Iris pigment epithelial cell (primary cell): ENCODE measurements at places on chromosomes 3 and 15.

DNA sequence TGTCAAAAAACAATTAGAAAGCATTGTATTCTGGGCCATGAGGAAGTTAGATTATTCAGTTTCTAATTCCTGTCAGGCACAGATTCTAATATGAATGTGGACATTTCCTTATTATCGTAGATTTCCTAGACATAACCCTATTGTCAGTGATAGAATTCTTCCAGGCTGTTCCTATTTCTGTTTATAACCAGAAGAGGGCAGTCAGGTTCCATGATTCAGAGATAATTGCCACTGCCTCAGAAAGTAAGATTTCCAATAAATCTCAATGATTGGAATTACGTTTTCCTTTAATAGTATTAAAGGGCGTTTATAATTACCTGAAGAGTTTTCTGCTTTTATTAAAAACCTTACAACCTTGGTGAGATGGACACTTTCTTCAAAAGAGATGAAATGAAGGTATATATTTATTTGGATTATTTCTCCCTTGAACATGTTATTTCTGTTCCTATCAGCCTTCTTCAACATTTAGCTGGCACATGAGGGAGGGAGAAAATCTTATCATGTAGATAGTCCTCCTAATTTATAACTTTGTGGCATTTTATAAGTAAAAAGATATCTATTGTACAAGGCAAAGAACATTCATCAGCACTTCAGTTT is 439.2 kb downstream of the MCTP2 start:
- DNase-seq = peak; percentile 39

DNA sequence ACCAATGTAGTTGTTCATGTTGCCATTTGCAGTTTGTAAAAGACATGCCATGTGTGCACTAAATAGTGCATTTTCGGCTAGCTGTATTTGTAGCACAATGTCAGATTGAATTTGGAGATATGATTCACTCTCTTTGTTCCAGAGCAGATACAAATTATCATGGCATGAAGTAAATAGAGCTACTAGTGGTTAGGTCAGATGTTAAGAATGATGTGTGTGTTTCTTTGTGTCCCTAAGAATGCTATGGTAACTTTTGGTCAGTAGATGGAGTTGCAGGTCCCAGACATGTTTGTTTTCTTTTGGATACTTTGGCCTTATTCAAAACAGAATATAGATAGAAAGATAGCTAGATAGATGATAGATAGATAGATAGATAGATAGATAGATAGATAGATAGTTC is 595.8 kb downstream of the NLGN1 start:
- peak; percentile 64 for DNase-seq

DNA sequence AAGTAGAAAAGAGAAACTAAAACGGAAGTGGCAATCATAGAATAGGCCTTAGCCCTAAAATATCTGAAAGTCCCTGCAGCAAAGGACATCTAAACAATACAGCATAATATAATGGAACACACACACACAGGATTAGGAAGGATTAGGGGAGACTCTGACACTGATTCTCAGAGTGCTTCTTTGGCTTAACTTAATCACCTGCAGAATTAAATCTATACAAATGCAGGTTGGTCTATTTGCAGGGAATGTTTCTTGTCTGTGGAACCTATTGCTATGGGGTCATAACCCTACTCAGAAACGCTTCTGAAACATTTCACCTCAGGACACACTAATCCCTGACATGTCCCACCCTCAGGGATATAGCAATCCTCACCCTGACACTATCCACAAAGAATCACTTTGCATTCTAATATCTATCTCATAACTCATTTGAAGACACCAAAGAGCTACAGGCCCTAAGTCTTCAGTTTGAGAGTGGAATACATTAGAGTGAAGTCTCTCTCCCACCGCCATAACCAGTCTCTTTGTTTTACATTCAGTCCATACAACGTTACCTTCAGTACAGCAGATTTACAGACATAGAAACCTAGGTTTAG is 1041.2 kb downstream of the TUSC7 start:
- no peak for DNase-seq

DNA sequence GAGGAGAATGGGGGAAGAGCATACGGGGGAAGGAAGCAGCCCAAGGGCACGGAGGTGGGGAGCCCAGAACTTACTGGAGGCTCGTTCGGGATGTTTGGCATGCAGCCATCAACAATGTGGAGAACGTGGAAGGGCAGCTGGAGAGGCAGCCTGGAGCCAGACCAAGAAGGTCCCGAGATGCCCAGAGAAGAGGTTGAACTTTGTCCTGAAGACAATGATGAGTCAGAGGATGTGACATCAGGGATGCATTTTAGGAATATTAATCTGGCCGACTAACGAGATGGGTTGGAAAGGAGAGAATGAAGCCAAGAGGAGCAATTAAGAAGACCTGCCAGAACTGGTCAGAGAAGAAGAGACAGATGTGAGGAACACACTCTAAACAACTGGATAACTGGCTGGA is 98.2 kb downstream of the SRGAP3 start:
- DNase-seq = no peak

DNA sequence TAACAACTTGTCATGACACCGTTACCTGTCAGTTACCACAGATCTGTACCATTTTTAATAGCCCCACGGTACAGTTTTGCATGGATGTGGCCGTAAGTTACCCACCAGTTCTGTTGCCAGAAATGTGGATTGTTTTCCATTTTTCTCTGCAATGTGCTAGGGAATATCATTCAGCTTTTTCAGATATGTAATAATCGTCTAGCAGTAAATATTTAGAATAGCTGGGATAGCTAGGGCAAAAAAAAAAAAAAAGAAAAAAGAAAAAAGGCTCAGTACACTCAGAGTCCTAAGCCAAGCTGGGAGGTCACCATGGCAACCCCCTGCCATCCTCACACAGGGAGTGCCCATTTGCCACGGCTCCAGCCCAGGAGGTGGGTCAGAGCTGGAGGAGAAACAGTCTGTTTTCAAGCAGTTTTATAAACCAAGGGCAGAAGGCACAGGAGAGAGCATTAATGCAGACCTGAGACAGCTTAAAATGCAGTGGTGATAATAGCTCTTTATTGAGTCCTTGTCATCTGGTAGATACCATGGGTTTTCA is 25.2 kb downstream of the PAQR5 start:
- DNase-seq = no peak

DNA sequence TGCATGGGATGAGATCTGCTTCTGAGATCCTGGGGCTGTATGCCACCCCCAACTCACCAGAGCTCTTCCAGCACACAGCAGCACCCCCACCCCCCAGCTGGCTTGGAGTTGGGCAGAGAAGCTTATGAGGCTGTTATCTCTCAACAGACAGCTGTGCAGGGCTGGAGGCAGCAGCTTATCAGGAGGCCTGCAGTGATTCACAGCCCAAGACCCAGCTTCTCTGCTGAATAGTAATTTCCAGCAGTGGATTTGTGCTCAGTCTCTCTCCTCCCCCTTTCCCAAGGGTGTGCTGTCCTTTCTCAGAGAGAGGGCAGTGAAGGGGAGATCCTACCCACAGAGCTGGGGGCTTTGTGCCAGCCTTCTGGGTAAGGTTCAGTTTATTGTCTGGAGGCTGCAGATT is 2.1 kb downstream of the RPP25 start:
- DNase-seq = peak; percentile 83

- no peak for DNase-seq
These were observed 26.1 kb downstream of the SEC61A1 start for GRCh38 chr3:128078322-128078721.

DNA sequence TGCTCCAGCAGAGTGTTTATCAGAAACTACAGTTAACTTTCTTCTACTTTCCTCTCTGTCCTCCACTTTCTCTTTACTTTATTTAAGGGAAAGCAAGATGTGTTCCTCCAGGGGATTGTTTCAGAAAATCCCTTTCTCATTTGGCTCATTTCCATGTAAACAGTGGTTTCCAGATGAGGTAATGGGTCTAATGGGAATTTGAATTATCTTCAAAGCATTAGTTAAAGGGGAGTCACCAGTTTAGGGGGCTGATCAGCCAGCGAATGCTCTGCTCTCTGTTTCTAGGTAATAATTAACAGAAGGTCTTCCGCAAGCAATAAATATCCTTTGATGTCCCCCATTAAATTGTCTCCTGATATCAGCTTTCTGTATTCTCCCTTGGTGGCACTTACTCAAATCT is 30.4 kb upstream of the ZNF639 start:
- peak; percentile 30 for DNase-seq

DNA sequence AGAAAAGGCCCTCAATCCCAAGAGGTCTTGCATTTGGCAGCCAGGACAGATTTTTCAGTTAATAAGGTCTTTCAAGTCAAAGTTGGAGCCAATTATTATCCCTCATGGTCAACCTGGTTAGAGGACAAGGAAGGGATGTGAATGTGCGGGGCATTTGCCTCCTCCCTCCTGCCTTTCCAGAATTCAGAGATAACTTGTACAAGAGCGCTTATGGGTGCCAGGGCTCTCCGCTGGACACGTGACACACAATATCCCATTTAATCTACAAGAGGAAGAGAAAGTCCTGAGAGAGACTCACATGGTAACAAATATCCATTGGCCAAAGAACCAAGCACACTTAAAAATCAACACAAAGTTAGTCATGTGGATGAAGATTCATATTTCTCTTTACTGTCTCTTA is 78.5 kb upstream of the ST8SIA2 start:
- DNase-seq = no peak

- no peak for DNase-seq
These were observed 474.9 kb upstream of the GOLIM4 start for GRCh38 chr3:168570404-168571155.

GRCh38 chr3:9781978-9782603 is 10.2 kb downstream of the TADA3 start:
- DNase-seq = no peak

DNA sequence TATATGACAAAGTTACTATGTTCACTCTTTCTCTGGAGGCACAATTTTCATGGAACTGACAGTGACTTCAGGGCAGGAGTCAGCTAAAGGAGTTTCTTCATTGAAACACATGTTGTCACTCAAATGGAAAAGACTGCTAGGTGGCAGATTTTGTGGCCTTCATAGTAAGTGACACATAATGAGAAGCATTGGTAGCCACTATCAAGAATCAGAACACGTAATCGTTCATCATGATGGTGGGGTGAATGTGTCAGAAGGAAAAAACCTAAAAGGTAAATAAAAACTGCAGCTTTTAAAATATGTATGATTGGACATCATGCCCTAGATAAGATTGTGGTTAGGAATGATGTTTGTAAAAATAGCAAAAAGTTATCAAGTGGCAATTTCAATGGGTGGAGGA is 1491.0 kb downstream of the SI start:
- no peak for DNase-seq

DNA sequence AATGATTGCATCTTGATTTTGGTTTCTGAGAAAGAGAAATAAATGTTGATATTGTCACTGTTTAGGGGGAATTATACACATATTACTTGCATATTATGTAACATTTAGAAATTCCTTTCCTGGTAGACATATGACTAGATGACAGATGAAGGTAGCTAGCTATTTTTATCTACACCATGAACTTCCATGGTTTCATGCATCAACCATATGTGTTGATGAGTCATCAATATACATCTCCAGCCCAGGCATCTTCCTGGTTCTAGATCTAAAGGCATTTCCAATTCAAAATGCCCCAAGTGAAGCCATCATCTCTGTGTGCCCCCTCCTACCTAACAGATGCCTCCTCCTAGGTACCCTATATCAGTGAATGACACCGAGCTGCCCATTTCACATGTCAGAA is 9.5 kb upstream of the ADAMTSL3 start:
- DNase-seq = no peak

- DNase-seq = no peak
These were observed 56.5 kb downstream of the MCTP2 start for GRCh38 chr15:94287794-94288246.

- no peak for DNase-seq
These were observed 28.2 kb upstream of the BCL6 start for GRCh38 chr3:187773233-187774184.

DNA sequence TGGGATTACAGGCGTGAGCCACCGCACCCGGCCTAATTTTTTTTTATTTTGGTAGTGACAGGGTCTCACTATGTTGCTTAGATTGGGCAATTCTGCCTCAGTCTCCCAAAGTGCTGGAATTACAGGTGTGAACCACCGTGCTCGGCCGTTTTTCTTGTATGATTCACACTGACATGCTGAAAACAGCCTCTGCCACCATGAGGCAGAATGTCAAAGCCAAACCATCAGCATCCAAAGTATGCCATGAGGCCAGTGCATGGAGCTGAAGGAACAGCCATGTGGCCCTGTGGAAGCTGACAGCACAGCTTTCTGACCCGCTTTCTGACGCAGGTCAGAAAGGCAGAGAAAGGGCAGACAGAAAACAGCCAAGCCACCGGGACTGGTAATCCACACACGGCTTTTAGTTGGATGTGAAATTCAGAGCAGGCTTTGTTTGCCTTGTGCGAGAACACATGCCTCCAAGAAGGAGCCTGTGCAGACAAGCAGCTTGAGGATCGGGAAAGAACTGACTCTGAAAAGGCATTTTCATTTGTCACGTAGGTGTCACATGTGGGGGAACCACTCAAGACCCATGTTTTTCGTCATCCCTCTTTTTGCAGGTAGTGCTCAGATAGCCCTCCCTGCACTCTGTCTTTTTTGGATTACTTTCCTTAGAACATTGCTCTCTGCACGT is 25.1 kb downstream of the XYLB start:
- no peak for DNase-seq

DNA sequence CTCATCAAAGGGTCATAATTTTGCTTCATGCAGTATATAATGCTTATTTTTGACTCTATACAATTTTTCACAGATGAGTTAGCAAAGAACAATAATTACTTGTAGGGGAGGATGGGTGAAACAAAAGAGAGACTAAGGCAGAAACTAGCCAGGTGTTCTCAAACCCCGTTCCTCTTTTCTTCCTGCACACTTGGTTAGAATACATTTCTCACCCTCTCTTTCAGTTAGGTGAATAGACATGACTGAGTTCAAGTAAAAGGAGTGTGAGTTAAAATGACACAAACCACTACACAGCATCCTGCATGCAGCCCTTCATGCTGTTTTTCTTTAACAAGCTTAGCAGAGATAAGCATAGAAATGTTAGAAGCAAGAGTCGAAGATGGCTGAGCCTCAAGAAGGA is 922.2 kb downstream of the TBL1XR1 start:
- DNase-seq = no peak

GRCh38 chr3:126102530-126102951 is 18.6 kb upstream of the SLC41A3 start:
- no peak for DNase-seq

DNA sequence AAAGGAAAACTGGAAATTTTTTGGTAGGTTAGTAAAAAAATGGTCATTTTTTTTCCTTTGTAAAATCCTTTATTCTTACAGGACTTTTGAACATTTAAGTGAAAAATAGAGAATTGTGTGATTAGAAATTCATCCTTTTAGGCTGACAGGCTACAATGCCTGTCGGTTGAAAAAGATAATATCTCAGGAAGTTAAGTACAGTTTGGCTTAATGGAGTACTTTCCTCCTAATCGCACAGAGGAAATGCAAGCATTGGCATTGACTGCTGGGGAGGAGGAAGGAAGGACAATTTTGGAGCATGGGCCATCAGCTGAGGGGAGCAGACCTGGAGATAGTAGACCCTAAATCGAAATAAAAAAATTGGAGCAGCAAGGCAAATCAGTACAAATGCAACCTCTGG is 135.1 kb upstream of the ICE2 start:
- no peak for DNase-seq
